ENCODE measurements at places on chromosomes 2 and 18. TPM values are rescaled to one million over a fixed set of nuclear protein-coding genes. Genes with fewer than 3 reads are reported as not detected.
A peak's percentile ranks its signal among the peaks of the same experiment; 100 is the strongest.

DNA sequence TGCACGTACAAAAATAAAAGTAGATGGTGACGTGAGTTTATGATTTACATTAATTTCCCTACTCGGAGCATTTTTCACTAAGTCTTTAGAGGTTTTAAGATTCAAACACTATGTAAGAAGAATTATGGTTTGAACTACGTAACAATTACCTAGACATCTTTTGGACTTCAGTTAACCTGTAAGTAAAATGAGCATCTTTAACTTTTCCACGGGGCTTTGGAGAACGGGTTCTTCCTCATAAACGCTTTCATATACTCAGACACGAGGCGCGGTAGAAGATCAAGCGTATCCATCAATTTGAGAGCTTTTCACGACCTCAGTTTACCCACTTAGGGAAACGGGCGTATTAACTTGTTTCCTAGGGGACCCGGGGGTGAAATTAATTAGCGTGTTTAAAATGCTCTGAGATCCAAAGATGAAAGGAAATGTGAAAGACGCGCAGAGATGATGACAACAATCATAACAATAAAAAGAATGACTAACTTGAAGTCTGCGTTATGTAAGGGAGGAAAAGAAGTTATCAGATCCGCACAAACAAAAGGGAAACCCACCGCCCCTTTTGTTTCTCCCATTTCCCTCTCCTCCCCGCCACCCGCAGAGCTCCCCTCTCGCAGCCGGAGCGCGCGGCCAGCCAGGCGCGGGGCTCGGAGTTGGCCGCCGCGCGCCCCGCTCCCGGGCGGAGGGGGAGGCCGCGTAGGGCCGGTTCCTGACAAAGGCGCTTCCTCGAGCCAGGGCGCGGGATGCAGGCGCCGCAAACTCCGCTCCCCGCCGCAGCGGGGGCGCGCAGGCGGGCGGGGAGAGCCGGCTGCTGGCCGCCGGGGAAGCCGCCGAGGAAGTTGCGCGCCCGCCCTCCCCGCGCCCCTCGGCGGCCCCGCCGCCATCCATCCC is 807 bp downstream of the PELI1 start:
- peak; percentile 54 for DNase-seq

GRCh38 chr2:184904991-184905390 is 306.7 kb downstream of the ZNF804A start:
- DNase-seq: no peak

- DNase-seq: no peak
Measured at GRCh38 chr2:119263656-119264055, 40.0 kb downstream of the STEAP3 start.

DNA sequence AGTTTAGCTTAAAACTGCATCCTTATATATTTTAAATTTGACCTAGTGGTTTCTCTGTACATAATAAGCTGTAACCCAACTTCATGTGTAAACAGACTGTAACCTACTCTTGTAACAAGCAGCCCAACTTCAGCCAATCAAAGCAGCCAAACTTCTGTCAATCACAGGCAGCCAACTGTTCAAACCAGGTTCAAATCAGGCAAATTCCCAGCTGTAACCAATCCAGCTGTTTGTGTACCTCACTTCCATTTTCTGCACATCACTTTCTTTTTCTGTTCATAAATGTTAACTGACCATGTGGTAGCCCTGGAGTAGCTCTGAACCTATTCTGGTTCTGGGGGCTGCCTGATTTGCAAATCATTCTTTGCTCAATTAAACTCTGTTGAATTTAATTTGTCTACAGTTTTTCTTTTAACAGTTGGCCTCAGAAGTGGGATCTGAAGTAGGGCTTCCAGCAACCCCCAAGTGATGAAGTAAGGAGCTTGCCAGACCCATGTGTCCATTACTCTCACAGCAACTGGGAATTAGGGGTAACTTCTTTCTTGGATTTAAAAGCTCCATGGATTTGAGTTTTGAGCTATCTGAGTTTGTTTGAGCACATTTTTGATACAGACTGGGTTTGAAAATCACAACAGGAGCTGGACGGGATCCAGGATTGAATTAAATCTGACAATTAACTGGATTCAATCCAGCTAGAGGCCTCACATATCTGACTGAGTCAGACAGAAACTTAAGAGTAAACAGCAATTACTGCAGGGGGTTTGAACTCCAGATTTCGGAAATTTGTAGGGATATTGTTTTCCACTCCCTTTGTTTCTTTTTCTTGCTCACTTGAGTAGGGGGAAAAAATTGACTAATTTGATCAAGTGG is 1569.7 kb upstream of the SLC39A10 start:
- no peak for DNase-seq

DNA sequence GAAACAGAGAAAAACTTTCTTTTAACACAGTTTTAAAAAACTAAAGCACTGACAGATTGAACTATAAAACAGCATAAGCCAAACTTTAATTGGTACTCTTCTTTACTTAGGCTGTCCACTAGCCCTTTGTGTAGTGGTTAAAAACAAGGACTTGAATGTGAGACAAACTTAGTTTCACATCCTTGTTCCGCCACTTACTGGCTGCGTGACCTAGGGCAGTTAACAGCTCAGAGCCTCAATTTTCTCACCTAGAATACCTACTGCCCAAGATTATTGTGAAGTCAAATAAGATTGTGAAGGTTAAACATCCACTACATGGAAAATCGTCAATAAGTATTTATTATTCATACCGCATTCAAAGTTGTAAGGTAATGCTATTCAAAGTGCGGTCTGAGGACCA is 2.0 kb downstream of the WDR35 start:
- DNase-seq: no peak

GRCh38 chr2:120826716-120827410 is 91.2 kb downstream of the GLI2 start:
- no peak for DNase-seq

- DNase-seq: no peak
Measured at GRCh38 chr2:161044095-161044865, 115.9 kb upstream of the TANK start.

- no peak for DNase-seq
Measured at GRCh38 chr2:224927646-224928173, 114.6 kb downstream of the DOCK10 start.

- peak; percentile 63 for DNase-seq
Measured at GRCh38 chr2:143469323-143469722, 340.1 kb downstream of the ARHGAP15 start.

DNA sequence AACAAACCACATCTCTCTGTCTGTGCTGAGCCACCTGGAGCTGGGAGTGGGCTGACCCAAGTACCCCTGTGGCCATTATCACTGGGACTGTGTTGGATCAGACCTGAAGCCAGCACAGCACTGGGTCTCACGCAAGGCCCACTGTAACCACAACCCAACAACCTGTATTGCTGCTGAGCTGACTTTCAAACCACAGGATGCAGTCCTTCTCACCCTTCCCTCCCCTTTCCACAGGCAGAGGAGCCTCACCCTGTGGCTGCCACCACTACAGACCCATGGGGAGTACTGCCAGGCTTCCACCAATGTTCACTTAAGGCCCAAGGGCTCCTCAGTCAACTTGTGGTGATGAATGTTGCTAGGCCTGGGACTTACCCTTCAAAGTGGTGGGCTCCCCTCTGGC is 135.7 kb downstream of the DIS3L2 start:
- no peak for DNase-seq

GRCh38 chr18:48902856-48903601 is 47.7 kb downstream of the SMAD7 start:
- DNase-seq: no peak

GRCh38 chr2:85983766-85984165 is 95.0 kb upstream of the ST3GAL5 start:
- no peak for DNase-seq

GRCh38 chr2:127080938-127081755 is 25.8 kb downstream of the BIN1 start:
- no peak for DNase-seq

GRCh38 chr2:99571533-99571932 is 81.7 kb upstream of the REV1 start:
- no peak for DNase-seq

GRCh38 chr2:134399096-134399495 is 145.2 kb downstream of the MGAT5 start:
- DNase-seq: no peak

- no peak for DNase-seq
Measured at GRCh38 chr2:50225021-50225928, 806.7 kb downstream of the NRXN1 start.

DNA sequence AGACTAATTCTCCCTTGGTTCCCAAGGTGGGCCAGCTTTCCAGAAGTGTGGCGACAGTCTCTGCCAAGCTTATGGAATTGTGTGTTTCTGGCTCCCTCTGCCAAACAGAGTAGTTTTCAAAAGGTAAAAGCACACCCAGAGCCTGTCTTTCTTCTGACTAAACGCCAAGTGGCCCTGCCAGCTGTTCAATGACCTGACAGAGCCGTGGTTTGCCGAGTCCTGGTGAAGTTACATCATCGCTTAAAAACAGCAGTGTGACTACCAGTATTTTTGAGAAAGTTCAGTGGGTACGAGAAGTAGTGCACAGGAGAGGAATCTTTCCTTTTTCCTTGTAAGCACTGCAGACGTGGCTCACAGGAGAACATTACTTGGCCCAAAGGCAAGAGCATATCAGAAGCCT is 1.9 kb downstream of the PER2 start:
- peak; percentile 86 for DNase-seq

GRCh38 chr2:187390891-187391290 is 57.2 kb downstream of the CALCRL start:
- DNase-seq: peak; percentile 70

DNA sequence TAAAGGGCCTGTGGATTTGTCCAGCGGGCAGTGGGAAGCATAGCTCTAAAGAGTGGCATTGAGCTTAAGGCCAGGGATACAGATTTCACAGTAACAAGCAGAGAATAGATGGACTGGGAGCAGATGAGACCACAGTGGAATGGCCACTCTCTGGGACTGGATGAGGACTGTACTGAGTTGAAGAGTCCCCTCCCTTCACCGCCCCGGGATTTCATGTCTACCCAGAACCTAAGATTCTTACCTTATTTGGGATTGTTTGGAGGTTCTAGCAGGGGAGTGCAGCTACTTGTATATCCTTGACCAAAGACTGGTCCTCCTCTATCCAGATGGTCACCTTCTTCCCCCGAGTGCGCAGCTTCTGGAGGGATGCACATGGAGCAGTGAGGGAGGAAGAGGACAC is 28.0 kb upstream of the EFEMP1 start:
- DNase-seq: no peak

DNA sequence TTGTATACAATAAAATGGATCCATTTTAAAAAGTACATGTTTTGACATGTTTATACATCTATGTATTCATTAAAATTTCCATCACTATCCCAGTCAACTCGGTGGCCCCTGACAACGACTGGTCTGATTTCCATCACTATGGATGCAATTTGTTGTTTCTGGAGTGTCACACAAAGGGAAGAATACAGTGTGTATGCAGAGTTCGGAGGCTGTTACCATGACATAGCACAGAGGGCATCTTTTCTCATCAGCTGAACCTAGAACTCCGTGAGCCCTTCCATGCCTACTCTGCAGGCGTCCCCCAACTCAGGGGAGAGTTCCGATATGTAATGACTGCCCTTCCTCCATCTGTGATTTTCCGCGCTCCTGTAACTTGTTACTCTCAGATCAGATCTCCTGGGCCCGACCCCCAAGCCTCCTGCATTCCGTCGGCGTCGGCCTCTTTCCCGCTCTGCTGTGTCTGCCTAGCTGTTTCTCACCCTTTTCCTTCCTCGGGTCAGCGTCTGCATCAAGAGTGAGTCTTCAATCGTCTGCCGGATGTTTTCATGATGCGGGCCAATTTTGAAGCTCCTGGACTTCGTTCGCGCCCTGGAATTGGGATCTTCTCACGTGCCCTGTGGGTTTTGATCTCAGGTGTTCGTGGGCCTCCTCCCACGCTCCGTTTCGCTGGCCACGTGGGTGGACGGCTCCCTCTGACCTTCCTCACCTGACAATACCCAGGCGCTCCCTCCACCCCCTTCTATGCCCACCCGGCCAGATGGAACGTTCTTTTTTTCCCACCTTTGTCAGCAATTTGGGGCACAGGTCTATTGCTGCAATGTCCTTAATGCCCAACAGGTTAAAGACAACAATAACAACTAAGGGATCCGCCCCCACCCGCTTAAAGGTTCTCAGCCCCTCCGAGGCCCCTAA is 161.0 kb downstream of the TWIST2 start:
- no peak for DNase-seq

DNA sequence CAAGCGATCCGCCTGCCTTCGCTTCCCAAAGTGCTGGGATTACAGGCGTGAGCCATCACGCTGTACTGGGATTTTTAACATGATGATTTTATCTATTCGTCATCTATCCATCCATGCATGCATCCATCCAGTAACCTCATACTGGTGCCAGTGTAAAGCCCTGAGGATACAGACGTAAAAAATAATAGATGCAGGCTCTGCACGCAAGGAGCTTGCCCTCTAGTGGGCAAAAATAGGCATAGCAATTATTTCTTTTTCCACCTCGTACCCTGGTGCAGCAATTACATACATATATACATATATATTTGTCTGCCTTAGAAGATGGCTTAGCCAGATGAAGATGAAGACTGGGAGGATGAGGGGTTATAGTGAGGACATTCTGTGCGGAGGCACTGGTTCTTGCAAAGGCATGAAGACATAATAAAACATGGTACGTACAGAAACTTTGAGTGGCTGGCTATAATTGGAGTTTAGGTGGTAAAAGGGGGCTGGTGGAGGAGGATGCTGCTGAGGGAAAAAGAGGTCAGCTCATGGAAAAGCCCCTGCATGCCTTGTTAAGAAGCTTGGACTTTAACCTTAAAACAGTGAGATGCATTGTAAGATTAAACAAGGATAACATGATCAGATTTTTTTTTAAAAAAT is 19.6 kb upstream of the RPIA start:
- DNase-seq: peak; percentile 54

- no peak for DNase-seq
Measured at GRCh38 chr2:216156822-216157221, 47.7 kb downstream of the XRCC5 start.

Gene DLX1
- total RNA-seq: 0.17 TPM

Gene DNAJC27
- 5.0 TPM for total RNA-seq

Gene CNDP1
- under 0.01 TPM for total RNA-seq

Gene PLGLB1
- 1.7 TPM for total RNA-seq

Gene FOSL2
- total RNA-seq: 89.9 TPM

Gene COLEC12
- total RNA-seq: 0.50 TPM

Measured in mammary epithelial cell (primary cell).